ENCODE measurements at places on chromosomes 5 and 9. TPM values are rescaled to one million over a fixed set of nuclear protein-coding genes. Genes with fewer than 3 reads are reported as not detected.

The TLX3 gene
- not detected for total RNA-seq

The OR1Q1 gene
- total RNA-seq, result not detected

The GRM6 gene
- total RNA-seq, result not detected

The IRX1 gene
- 1.1 TPM for total RNA-seq

The IFNA13 gene
- total RNA-seq, result not detected

The FLT4 gene
- 6.3 TPM for total RNA-seq

The DPYSL3 gene
- 22.7 TPM for total RNA-seq

The HABP4 gene
- total RNA-seq, result 30.4 TPM

The KDM3B gene
- 49.3 TPM for total RNA-seq

The PCDHA4 gene
- total RNA-seq, result not detected

The INSL6 gene
- total RNA-seq, result not detected

The PROB1 gene
- total RNA-seq, result 28.8 TPM

The ANKDD1B gene
- 0.30 TPM for total RNA-seq

The RASEF gene
- total RNA-seq, result 0.05 TPM

The PCDHA12 gene
- not detected for total RNA-seq

The PDLIM4 gene
- 4.5 TPM for total RNA-seq

The C6 gene
- 57.9 TPM for total RNA-seq

The TMEFF1 gene
- not detected for total RNA-seq

The SOX30 gene
- total RNA-seq, result not detected

The CCNJL gene
- total RNA-seq, result 6.6 TPM

The NKD2 gene
- 0.64 TPM for total RNA-seq

The CCDC171 gene
- 1.4 TPM for total RNA-seq

The TRIM36 gene
- 0.06 TPM for total RNA-seq

The SLC34A1 gene
- not detected for total RNA-seq

The DYNC2I2 gene
- total RNA-seq, result 29.0 TPM

The IL31RA gene
- total RNA-seq, result not detected

The CA9 gene
- total RNA-seq, result 0.24 TPM

The LMBRD2 gene
- total RNA-seq, result 12.7 TPM

The LHFPL2 gene
- 3.8 TPM for total RNA-seq

The TMC1 gene
- total RNA-seq, result 0.44 TPM

The ORM1 gene
- total RNA-seq, result not detected

The MAMDC4 gene
- 8.6 TPM for total RNA-seq

The DDX31 gene
- 4.6 TPM for total RNA-seq

The KIF27 gene
- 2.1 TPM for total RNA-seq

The ASPN gene
- 28.0 TPM for total RNA-seq

The BHMT2 gene
- 7.1 TPM for total RNA-seq

The HACD4 gene
- total RNA-seq, result 0.45 TPM

The SPINK5 gene
- 0.19 TPM for total RNA-seq

The TSLP gene
- total RNA-seq, result 4.7 TPM

The OSMR gene
- 7.1 TPM for total RNA-seq

The LCN1 gene
- total RNA-seq, result not detected

The PRLR gene
- 0.99 TPM for total RNA-seq

The PRR16 gene
- 11.7 TPM for total RNA-seq

The SLC1A1 gene
- 1.4 TPM for total RNA-seq

The VDAC1 gene
- total RNA-seq, result 502 TPM

The SPATA31A3 gene
- total RNA-seq, result not detected

The CDHR2 gene
- not detected for total RNA-seq
